T-helper 1 cell (primary cell): ENCODE measurements at places on chromosomes 13 and 19.

GRCh38 chr13:29754473-29754806, 96.0 kb downstream of the UBL3 start:
- DNase-seq, result no peak

DNA sequence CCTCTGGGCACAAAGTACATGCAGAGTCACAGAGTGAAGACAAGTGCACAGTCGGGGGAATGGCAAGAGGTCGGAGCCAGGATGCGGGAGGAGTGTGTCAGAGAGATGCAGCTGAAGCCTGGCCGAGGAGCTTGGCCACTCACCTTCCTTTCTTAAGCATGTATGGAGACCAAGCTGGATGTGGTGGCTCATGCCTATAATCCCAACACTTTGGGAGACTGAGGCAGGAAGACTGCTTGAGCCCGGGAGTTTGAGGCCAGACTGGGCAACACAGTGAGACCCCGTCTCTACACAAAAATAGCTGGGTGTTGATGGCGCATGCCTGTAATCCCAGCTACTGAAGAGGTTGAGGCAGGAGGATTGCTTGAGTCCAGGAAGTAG, 67.0 kb downstream of the LATS2 start:
- no peak for DNase-seq

DNA sequence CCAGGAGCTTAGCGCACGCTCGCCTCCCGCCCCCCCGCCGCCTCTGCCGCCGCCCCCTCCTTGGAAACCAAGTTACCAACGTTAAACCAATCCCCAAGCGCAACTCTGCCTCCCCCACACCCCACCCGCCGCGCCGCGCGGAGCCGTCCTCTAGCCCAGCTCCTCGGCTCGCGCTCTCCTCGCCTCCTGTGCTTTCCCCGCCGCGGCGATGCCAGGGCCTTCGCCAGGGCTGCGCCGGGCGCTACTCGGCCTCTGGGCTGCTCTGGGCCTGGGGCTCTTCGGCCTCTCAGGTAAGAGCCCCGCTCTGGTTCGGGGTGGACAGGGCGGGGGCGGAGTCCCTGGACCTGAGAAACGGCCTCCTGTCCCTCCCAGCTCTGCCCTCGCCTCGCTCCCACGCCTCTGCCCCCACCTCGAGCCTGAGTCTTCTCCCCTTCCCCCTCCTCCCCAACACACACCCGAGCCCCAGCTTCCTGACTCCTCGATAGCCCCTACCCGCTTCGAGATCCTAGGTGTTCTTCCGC, at the start of gene ICAM5:
ICAM5 (plus strand) TSS at position 117 of the 521 bp plus-strand sequence; CDS start at position 209, 92 bp downstream.
- no peak for DNase-seq

GRCh38 chr13:32837307-32837972, 178.8 kb upstream of the KL start:
- no peak for DNase-seq

GRCh38 chr19:6138066-6138465, 2.6 kb downstream of the ACSBG2 start:
- DNase-seq, result no peak

DNA sequence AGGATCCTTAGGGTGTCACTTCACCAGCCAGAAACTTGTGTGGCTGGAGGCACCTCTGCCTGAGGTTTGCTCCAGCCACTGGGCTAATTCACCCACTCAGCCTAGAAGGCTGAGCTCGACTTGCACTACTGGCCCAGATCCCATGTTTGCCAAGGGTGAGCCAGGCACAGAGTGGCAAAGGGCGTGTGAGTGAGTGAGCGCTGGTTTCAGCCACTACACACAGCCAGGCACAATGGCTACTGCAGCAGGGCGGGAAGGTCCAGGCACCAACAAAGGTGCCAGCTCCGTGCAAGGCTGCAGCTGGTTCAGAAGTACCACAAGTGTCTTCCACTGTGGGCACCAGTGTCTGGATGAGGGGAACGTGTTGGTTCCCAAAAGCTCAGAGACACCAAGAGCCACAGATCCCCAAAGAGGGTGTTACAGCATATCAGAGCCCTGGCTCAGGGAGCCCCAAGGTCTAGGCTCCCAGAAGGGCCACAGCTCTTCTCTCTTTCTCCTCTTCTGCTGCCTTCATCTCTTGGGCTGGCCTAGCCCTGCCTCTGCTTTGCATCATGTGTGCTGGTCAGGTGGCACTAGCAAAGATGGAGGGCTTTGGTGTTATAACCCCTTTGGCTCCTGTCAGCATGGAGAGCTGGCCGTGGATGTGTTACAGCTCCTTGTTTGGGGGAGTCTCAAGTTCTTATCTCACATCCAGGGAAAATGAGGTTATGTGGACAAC, 736.3 kb upstream of the KLHL1 start:
- DNase-seq, result no peak

GRCh38 chr13:106445996-106446395, 89.5 kb downstream of the EFNB2 start:
- DNase-seq, result no peak
